HS-27A (cell line): ENCODE measurements at places on chromosomes 2 and 18.

DNA sequence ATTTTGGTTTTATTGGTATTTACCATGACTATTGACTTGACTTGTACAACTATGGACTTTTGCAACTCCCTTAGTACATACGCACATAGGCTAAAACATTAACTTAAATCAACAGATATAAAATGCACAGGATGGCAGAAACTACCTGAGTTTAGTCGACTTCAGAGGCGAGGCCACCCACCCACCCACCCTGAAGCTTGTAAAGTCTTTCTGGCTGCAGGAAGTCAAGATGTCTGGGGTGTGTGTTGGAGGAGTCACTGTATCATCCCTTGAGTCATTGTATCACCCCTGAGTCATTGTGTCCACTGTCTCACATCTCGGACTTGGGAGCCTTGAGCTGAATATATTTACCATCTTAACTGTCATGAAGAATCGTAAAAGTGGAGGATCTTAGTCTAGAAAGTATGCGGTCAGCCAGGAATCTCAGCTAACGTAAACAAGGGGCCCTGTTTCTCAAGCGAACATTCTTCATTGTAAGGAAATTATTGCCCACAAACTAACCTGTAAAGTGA lies 140.0 kb upstream of the ST6GAL2 start:
- no peak for DNase-seq

DNA sequence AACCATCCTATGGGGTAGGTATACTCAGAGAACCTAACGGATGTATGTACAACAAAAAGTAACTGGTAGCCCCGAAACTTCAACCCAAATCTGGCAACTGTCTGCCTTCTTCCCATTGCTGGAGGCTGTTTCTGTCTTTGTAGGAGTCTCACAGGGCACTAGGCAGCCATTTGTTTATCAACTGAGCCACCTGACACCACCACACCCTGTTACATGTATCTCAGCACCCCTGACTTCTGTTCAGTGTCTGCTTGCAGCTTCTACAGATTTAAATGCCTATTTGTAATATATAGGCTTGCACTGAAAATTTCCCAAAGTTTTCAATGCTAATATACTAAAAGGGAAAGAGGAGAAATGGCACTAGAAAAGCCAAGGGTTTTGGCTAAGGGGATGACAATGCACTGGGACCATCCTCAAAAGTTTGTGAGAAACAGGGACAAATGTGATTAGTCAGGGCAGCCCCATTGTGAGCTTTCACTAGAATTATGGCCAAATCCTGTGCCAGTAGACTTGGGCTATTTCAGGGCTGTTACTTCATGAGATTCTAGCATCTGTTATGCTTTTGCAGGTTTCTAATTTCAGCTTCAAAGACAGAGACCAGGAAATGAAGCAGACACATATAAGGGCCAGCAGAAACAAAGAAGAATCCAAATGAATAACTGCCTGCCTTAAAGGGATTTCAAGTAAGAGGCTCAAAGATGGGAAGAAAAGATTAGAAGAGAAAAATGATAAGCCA lies 103.3 kb downstream of the MYO5B start:
- DNase-seq: no peak

DNA sequence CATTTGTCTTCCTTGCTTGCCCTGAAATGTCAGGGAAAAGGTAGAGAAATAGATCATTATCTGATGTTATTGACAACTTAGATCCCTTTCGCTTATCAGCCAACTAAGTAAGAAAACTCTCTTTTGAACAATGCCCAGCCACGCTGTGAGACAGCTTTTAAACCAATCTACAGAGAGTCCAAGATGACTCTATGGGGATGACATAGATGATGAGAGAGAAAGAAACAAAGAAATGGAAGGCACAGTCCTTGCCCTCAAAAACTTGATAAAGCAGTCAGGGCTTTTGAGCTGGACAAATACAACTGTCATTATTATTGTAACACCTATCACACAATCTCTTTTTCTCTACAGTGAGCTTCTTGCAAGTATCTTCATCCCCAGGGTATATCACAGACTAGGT lies 222.6 kb downstream of the SETBP1 start:
- no peak for DNase-seq

DNA sequence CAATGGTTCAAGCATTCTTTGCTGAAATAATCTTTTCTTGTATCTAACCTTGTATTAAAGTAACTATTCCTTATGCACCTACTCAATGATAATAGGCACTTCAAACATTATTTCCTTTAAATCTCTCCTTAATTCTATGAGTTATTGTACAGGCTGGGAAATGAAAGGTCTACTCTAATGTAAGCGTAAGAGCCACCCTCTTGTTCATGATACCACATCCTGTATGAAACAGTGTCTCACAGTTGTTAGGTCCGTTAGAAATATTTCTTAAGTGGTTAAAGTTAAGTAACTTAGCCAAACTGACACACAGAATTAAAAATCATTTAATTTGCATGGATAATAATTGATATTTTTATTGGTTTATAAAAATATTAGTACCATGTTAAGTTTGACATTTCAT lies 162.5 kb upstream of the RPRM start:
- DNase-seq: no peak

DNA sequence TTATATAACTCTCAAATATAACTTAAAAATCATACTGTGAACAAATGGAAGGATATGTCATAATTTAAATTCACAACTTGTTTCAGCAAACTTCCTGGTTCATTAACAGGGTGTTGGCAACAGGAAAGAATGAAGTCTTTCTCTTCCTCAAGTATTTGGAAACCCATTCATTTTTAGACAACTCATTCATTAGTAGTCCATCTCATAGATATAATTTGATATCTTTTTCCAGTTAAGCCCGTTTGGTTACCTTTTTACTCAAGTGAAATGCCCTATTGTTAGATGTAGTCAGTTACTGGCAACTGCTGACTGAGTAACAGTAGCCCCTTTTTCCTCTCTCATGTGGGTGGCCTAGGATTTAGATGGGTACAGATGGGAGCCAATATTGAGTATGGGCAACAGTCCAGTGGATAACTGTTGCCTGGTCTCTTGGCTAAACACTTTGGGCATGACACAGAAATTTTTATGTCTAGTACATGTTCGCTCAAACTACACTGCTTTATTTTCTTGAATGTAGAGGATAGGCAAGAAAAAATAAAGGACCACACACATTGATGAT lies 4.6 kb upstream of the UGP2 start:
- no peak for DNase-seq

- DNase-seq: no peak
Measured at GRCh38 chr2:65331336-65332025, 100.9 kb downstream of the SPRED2 start.

DNA sequence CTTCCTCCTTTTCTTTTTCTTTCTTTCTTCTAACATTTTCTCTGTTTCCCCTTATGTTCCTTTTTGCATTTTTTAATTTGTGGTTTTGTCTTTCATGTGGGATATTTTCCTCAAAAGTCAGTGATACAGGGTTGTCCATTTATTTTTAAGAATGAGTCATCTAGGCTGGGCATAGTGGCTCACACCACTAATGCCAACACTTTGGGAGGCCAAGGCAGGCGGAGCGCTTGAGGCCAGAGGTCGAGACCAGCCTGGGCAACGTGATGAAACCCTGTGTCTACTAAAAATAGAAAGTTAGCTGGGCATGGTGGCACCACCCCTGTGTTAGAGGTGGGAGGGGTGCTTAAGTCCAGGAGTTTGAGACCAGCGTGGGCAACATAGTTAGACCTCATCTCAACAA lies 35.8 kb downstream of the KATNAL2 start:
- no peak for DNase-seq

DNA sequence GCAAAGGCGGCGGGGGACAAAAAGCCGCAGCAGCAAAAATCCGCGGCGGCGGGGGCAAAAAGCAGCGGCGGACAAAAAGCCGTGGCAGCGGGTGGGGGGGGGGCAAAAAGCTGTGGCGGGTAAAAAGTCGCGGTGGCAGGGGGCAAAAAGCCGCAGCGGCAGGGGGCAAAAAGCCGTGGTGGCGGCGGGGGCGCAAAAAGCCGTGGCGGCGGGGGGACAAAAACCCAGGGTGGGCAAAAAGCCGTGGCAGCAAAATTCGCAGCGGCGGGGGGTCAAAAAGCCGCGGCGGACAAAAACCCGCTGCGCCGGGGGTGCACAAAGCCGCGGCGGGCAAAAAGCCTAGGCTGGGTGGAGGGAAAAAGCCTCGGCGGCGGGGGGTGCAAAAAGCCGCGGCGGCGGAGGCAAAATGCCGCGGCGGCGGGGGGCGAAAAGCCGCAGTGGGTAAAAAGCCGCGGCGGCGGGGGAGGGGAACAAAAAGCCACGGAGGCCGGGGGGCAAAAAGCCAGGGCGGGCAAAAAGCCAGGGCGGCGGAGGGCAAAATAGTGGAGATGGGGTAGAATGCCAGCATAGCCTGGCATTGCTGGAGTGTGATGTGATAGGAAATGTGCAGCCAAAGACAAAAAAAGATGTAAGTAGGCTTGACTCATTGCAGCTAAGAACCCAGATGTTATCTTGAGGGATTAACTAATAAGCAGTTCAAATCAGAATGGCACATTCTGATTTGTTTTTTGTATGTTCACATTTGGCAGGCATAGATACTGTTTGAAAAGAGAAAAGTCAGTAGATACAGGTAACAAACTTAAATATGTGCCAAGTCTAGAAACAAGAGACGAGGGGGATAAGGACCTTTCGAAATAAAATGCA lies 1076.3 kb downstream of the RPIA start:
- no peak for DNase-seq
